Body of pancreas (tissue), 4 donors: ENCODE measurements at places on chromosomes 6 and 20. TPM values are rescaled to one million over a fixed set of nuclear protein-coding genes. Genes with fewer than 3 reads are reported as not detected.

TNFRSF6B gene
- total RNA-seq: 13.8 TPM

ZNF334 gene
- 13.8 TPM for total RNA-seq

ARMH2 gene
- total RNA-seq: not detected

MOG gene
- total RNA-seq: not detected

POLR1C gene
- total RNA-seq: 20.2 TPM

PI16 gene
- total RNA-seq: 0.33 TPM

- DNase-seq: no peak
These were observed 45.2 kb downstream of the THEMIS start for GRCh38 chr6:127855542-127856159.

DNA sequence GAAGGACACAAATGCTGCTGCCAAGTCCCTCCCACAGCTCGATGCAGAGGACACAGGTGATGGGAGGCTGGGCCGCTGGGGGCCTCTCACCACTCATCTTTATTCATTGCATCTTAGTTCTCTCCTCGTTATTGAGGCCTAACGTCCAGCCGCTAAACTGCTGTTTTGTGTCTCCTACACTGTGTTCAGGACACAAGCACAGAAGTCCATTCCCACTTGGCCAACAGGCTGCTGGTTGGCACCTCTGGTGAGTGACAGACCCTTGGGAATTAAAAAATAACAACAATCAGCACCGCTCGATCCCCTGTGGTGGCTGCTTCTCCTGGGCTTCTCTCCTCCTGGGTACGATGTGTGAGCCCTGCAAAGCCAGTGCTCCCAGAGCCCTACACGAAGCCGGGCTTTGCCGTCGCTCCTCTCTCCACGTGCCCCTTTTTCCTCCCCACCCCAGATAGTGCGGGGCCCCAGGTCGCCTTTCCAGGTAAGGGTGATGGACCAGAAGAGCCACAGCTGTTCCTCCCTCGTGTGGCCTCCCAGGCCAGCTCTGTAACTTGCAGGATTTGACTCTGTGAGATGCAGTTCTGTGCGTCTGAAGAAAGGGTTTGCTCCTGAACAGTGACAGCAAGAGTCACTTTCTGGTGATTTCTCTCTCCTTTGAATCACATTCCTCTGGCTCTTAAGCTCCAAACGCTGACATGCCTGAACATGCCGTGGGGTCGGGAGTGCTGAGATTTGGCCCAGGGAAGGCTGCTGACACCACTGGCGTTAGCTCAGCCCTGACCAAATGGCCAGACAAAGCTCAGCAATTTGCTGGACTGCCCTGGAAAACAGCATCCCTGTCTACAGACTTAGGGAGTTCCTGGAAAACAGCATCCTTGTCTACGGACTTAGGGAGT, 59.3 kb downstream of the DLL1 start:
- DNase-seq: no peak

DNA sequence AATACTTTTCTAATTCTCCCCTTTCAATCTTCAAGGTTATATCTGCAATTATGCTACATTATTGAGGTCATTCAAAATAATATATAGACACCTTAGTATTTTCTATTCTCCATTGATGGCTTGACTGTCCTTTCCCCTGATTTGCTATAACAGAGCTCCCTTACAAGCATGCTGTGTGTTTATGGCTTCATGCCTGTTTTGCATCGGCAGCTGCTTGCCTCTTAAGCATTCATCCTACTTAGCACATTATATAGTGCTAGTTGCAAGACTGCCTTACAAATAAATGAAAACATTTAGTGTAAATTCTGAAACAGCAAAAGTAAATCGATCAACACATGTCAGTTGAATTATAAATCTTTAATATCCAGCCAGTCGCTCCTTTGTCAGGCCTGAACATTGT, 476.2 kb upstream of the POU3F2 start:
- DNase-seq: no peak

GRCh38 chr6:41164551-41165120, 1.7 kb upstream of the TREM2 start:
- DNase-seq: no peak

- no peak for DNase-seq
These were observed 3.5 kb upstream of the MEP1A start for GRCh38 chr6:46789434-46790354.

- DNase-seq: no peak
These were observed 308.1 kb downstream of the EPM2A start for GRCh38 chr6:145427232-145427631.

DNA sequence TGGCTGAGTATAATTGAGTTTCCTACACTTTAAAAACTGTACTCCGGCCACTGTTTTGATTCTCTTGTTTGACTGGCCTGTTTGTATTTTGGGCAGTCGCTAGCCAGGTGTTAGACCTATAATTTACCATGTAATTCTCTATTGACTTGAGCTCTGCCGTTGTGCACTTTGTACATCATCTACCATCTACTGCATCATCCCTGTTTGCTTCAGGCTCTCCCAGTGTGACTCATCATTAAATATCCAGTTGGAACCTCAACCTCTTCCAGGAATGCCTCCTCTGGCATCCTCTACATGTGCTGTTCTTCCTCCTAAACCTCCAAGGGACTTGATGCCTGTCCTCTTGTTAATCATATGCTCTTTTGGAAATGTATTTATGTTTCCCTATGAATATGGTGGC, 72.3 kb downstream of the FARS2 start:
- no peak for DNase-seq

GRCh38 chr6:158770533-158771330, 48.4 kb downstream of the EZR start:
- DNase-seq: no peak
